ENCODE measurements at places on chromosomes 3 and 15. TPM values are rescaled to one million over a fixed set of nuclear protein-coding genes. Genes with fewer than 3 reads are reported as not detected.

DNA sequence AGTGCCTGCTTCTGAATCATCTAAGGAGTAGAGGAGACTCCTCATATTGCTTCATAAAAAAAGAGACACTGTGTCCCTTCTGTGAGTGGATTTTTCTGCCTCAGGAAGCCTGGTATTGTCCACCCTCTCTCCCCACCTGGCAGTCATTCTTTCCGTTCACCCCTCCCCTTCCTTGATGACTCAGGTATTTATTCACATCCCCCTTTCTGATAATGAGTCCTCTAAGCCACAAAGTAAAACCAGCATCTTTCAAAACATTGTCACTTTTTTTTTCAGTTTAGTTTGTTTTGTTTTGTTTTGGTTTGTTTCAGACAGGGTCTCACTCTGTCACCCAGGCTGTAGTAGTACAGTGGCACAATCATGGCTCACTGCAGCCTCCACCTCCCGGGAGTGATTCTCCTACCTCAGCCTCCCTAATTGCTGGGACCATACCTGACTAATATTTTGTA, 65.2 kb upstream of the UBE2E1 start:
- DNase-seq, result peak; percentile 85
- peak overlapping the region; percentile 7 for H3K27ac ChIP-seq
- H3K36me3 ChIP-seq, result no peaks in the 10 kb centered on the region
- H3K27me3 ChIP-seq, result peaks cover 11% of the 10 kb centered on the region
- peaks cover 18% of the 10 kb centered on the region for H3K4me1 ChIP-seq
- H3K4me3 ChIP-seq, result peak overlapping the region; percentile 3

DNA sequence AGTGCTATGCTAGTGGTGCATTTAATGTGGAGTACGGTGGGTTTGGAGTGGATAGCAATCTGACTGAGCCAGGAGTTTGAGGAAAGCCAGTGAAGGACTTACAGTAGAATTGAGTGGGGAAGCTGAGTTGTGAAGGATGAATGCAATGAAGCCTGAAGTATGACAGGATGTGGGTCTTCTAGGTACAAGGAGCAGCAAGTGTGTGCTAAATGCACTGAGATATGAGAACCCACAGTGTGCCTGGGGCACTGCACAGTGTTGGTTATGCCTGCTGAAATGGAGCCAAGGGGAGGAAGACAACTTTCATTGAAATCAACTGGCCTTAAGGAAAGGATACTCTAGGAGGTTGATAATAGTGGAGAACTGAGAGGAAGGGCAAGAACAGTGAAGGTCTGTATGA, 105.5 kb upstream of the MRPL3 start:
- H3K4me3 ChIP-seq, result no peak overlapping the region
- H3K27me3 ChIP-seq, result peaks cover 19% of the 10 kb centered on the region

DNA sequence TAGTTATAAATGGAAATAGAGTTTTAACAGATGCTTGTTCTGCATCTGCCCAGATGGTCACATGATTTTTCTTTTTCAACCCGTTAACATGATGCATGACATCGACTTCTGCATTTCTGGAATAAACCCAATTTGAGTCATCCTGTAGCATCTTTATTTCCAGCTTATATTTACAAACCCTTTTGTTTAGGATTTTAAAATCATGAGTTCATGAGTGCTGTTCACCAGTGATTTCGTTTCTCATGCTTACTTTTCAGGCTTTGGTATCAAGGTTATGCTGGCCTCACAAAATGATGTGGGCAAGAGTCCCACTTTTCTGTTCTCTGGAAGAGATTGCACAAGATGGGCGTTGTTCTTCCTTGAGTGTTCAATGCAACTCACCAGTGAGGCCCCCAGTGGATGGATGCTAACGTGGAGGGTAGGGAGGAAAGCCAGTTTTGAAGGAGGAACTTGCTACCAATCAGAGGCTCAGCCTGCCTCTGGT, 5.2 kb downstream of the HRH1 start:
- DNase-seq, result no peak
- no peak overlapping the region for H3K27ac ChIP-seq
- H3K27me3 ChIP-seq, result peaks cover 32% of the 10 kb centered on the region
- H3K4me1 ChIP-seq, result peaks cover 5% of the 10 kb centered on the region

DNA sequence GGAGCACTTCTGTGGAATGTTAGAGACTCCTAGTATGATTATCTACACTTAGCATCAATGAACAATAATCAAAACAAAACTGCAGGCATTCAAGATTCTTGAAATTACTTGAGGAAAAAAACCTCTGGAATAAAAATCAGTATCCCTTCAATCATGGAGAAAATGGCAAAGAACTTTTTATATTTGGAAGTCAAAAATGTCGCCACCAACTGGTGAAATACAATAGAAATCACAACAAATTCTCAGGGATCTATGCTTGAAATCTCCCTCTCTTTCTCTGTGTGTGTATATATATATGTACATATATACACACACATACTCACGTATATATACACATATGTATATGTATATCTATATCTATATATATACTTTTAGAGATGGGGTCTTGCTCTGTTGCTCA, 378.9 kb upstream of the ALCAM start:
- no peaks in the 10 kb centered on the region for H3K27me3 ChIP-seq
- no peaks in the 10 kb centered on the region for H3K36me3 ChIP-seq
- H3K4me1 ChIP-seq, result no peaks in the 10 kb centered on the region

- peaks cover 6% of the 10 kb centered on the region for H3K27me3 ChIP-seq
- H3K4me1 ChIP-seq, result no peaks in the 10 kb centered on the region
- no peak overlapping the region for H3K27ac ChIP-seq
- no peaks in the 10 kb centered on the region for H3K36me3 ChIP-seq
- no peak overlapping the region for H3K4me3 ChIP-seq
These were observed 50.2 kb downstream of the KCNAB1 start for GRCh38 chr3:156170571-156170970.

GRCh38 chr3:187014417-187014864, 84.1 kb downstream of the ST6GAL1 start:
- DNase-seq, result no peak
- H3K4me1 ChIP-seq, result peaks cover 48% of the 10 kb centered on the region
- no peaks in the 10 kb centered on the region for H3K27me3 ChIP-seq
- H3K4me3 ChIP-seq, result no peak overlapping the region
- peaks cover 17% of the 10 kb centered on the region for H3K36me3 ChIP-seq

Gene UBE2E2
- total RNA-seq, result 23.2 TPM
